ENCODE measurements at places on chromosomes 1 and 21.

DNA sequence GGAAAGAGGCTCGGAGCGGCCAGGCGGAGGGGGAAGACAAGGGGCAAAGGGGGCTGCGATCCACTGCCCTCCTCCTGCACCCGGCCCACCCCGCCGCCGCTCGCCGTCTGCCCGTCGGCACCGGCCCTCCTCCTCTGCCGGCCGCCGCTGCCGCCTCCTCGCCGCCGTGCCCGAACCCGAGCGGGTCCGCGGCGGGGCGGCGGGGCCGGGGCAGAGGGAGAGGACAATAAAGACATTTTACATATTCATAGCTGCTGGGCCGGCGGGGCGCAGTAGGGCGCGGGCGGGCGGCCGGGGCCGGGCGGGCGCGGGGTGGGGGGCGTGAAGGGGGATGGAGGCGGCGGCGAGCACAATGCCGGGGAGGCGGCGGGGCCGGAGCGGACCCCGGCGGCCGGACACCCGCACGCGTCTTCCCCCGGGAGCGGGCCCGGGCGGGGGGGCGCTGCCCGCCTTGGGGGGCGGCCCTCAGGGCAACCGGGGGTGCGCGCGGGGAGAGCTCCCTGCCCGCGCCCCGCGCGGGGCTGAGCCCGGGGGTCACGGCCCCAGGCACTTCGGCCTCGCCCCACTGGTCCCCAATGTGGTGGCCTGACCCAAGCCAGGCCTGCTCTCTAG, 546 bp downstream of the POU2F1 start:
- DNase-seq: no peak

DNA sequence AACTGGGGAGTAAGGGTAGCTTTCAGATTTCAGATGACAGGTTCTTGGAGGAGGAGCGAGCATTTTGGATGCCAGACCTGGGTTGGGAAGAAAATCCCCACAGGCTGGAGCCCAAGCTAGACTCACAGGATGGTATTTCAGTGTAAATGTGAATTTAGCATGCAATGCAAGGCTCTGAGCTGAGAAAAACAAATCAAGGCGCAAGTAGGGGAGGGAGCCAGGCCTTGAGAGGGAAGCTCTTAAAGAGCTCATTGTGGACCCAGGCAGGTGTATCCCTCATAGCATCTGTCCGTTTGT, 386.1 kb downstream of the MATN1 start:
- no peak for DNase-seq

DNA sequence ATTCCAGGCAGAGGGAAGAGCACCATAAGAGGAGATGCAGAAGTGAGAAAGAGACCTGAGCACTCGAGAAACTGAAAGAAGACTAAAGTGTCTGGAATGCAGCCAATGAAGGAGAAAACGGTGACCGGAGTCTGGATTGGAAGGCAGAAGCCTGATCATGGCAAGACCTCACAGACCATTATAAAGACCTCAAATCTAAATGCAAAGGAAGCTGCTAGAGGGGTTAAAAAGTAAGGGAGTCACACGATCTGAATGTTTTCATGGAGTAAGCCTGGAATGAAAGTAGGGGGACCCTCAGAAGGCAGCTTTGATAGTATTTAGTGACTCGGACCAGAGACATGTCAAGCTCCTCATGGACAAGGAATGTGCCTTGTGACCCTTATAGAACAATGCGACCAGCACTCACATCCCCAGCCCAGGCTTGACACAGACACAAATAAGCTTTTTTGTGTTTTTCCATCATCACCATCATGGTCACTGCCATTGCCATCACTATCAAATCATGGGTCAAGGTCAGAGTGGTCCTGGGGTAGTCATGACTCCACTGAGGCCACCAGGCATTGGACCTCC, 183.6 kb downstream of the SEC16B start:
- DNase-seq: no peak

DNA sequence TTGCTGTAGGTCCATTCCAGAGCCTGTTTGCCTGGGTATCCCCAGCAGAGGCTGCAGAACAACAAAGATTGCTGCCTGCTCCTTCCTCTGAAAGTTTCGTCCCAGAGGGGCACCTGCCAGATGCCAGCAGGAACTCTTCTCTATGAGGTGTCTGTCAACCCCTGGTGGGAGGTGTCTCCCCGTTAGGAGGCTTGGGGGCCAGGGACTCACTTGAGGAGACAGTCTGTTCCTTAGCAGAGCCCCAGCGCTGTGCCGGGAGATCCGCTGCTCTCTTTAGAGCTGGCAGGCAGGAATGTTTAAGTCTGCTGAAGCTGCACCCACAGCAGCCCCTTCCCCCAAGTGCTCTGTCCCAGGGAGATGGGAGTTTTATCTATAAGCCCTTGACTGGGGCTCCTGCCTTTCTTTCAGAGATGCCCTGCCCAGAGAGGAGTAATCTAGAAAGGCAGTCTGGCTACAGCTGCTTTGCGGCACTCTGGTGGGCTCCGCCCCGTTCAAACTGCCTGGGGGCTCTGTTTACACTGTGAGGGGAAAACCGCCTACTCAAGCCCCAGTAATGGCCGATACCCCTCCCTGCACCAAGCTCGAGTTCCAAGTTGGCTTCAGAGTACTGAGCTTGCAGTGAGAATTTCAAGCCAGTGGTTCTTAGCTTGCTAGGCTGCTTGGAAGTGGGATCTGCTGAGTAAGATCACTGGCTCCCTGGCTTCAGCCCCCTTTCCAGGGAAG, 8.7 kb upstream of the SLC25A24 start:
- no peak for DNase-seq

GRCh38 chr1:30307182-30307581, 416.2 kb downstream of the MATN1 start:
- DNase-seq: no peak

- DNase-seq: no peak
Measured at GRCh38 chr1:224092111-224092510, 21.8 kb upstream of the FBXO28 start.

DNA sequence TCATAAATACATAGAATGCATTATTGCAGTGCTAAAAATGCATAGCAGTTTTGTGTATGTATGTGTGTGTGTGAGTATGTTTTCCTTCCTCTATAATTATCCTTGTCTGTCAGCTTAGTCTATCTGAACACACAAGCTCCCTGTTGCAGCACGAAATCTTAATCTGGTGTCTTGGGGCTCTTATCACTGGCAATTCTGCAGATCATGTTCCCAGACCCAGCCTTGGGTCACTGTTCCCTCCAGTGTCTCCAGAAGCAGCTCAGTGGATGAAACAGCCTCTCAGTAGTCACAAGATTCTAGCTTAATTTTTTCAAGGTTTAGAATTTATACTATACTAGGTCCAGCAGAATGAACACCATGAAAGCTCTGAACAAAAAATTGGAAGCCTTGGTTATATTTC, 777.9 kb downstream of the MRPL39 start:
- no peak for DNase-seq

- no peak for DNase-seq
Measured at GRCh38 chr1:96682056-96682455, 39.5 kb upstream of the PTBP2 start.

DNA sequence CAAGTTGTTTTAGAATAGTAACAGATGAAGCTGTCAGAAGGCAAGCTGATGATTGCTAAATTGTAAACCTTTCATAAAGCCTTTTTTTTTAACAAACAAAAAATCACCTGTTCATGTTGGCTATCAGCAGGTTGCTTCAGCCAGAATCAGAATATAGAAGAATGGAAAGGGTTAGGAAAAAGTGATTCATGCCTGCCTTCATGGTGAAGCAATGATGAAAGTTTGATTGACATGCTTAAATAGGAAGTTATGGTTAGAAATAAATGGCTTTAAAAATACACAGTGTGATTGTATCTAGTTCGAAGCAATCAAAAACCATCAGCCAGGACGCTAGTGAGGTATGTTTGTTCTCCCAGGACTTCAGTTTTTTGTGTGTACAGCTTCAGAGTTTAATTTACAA, 37.9 kb downstream of the GABPA start:
- DNase-seq: no peak

DNA sequence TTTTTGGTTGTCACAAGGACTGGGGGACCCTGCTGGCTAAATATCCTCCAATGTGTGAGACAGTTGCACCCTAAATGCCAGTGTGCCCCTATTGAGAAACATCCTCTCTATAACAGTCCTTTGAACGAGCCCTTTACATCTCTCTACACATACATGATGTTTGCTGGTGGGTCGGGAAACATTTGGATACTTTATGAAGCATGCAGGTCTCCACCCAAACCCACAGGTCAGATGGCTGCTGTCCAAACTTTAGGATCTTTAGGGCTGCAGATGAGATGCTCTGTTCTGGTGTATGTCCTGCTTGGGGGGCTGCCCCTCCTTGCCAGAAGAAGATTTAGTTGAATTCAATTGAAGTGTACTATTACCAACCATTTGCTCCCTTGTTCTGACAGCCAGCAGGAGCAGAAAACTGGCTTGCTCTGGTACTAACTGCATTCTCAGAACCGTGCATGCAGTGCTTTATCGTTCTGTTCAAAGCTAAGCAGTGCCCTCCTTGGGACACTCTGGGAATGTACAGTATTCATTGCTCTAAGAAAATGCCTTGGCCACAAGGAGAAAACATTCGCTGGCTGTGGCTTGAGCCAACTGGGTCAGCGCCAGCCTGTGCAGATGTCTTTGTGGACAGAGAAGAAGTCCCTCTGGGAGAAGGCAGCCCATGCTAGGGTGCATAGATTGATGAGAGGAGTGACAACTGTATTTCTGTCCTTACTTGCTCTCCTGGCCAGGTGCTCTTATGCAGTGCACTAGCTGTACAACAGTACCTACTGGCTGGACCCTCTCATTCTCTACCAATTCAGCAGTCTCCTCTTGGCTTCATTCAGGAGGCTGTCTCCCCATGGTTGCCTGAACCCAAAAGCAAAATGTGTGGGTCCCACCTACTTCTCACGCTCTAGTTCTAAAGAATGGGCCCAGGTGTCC, 61.4 kb upstream of the DIRAS3 start:
- DNase-seq: no peak

- DNase-seq: no peak
Measured at GRCh38 chr1:77430966-77431690, 149.3 kb downstream of the AK5 start.

GRCh38 chr1:195590649-195591048, 1017.6 kb downstream of the KCNT2 start:
- DNase-seq: no peak

GRCh38 chr1:14939527-14940284, 213.8 kb upstream of the TMEM51 start:
- no peak for DNase-seq

- DNase-seq: peak; percentile 56
Measured at GRCh38 chr1:89603651-89604413, 29.1 kb upstream of the LRRC8C start.

GRCh38 chr1:31723828-31724359, 20.1 kb upstream of the COL16A1 start:
- peak; percentile 56 for DNase-seq

GRCh38 chr1:26856181-26856580, 6.8 kb upstream of the SFN start:
- no peak for DNase-seq

DNA sequence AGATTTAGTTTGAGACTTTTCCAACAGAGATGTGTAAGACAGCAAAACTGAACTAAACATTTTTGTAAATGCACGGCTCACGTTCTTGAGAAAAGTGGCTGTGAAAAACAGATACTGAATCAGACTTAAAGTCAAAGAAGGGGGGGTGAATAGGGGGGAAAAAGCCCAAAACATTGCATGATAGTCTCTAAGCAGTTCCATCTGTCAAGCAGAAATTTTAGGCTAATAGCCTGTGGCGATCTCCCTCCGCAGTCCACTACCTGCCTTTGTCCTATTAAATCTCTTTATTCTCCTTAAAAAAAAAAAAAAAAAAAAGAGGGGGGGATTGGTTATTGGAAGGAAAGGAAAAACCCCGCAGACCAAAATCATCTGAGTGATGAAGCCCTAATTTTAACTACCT, 217.6 kb upstream of the NFIA start:
- DNase-seq: no peak

DNA sequence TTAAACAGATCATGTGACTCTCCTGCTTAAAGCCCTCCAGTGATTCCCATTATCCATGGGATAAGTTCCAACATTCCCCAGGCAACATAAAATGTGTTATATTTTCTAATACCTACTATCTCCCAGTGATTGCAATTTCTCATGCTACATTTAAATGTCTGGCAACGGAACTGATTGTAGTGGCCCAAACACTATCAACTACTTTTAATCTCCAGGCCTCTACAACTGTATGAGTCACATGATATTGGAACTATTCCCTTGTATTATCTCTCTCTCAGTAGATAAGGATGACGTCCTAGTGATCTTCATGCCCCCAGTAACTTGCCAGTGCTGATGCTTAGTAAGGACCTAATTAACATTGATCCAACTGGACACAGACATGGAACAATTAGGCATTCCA, 49.9 kb downstream of the ERICH3 start:
- no peak for DNase-seq

- no peak for DNase-seq
Measured at GRCh38 chr1:160569806-160570205, 9.5 kb downstream of the CD84 start.

DNA sequence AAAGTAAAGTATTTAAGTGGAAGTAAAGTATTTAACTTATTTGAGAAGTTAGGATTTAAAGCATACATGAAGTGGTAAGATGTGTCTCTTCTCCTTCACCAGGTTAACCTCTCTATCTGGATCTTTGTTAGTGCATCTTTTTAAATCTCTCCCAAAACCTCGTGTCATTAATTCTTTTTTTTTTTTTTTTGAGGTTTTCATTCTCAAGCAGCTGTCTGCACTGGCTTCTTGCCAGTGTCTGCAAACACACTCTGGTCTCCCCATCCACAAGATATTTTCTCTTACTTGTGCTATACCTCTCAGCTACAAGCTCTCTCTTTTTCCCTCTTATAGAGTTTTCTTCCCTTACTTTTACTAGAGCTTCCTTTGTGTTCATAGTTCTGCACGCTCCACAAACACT, 49.0 kb downstream of the CLDN17 start:
- DNase-seq: no peak

DNA sequence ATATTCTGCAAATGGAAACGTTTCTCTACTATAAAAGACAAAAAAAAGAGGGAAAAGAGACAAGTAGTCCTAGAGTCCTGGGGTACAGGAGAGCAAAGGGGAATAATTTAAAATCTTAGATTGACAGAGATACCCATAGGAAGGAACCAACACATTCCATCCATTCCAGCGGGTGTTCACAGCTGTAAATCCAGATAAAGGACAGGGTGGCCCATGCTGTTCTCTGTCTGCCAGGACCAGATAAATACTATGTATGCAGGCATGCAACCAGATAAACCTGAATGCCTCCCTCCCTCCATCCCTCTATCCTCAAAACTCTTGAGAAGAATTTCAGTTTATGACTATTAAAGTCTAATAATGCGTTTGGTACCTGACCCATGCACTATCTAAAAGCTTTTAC, 131.8 kb downstream of the PTPN14 start:
- DNase-seq: no peak

- DNase-seq: no peak
Measured at GRCh38 chr1:11778336-11778735, 16.3 kb downstream of the C1orf167 start.

DNA sequence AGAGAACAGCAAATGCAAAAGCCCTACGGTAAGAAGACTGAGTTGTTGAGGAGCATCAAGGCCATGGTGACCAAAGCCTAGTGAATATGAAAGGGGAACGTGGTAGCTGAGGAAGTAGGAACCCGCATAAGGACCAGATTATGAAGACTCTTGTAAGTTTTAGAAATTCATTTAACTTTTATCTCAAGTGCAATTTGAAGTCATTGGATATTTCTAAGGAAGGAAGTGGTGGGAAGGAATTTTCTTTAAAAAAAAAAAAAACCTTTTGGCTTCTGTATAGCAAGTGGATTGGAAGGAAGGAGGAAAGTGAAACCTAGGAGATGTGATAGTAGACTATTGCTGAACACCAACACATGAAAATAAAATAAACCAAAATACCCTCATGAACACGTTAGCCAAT, 119.0 kb downstream of the TNFSF18 start:
- DNase-seq: no peak

Measured in activated naive CD8-positive, alpha-beta T cell treated with anti-CD3 and anti-CD28 coated beads, Interleukin-2, amount 50 U/mL, for 24 hours (primary cell).